Naive thymus-derived CD4-positive, alpha-beta T cell (primary cell): ENCODE measurements at places on chromosomes 1 and 21. TPM values are rescaled to one million over a fixed set of nuclear protein-coding genes. Genes with fewer than 3 reads are reported as not detected.

DNA sequence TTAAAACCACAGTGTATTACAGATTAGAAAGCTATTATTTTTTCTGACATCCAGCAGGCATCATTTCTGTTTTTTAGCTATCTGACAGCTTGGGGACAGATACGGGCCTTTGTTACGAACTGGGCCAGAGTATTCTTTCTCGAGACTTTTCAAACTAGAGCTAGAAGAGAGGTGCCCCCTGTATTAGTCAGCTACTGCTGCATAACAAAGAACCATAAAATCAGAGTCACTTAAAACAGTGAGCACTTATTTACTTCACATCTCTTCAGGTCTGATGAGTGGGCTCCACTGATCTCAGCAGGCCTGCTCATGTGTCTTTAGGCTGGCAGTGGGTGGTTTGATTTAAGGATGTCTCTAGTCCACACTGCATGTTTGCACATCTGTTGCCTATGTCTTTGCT lies 67.8 kb downstream of the BACH1 start:
- no peaks in the 10 kb centered on the region for H3K27me3 ChIP-seq
- H3K4me3 ChIP-seq: no peak overlapping the region

DNA sequence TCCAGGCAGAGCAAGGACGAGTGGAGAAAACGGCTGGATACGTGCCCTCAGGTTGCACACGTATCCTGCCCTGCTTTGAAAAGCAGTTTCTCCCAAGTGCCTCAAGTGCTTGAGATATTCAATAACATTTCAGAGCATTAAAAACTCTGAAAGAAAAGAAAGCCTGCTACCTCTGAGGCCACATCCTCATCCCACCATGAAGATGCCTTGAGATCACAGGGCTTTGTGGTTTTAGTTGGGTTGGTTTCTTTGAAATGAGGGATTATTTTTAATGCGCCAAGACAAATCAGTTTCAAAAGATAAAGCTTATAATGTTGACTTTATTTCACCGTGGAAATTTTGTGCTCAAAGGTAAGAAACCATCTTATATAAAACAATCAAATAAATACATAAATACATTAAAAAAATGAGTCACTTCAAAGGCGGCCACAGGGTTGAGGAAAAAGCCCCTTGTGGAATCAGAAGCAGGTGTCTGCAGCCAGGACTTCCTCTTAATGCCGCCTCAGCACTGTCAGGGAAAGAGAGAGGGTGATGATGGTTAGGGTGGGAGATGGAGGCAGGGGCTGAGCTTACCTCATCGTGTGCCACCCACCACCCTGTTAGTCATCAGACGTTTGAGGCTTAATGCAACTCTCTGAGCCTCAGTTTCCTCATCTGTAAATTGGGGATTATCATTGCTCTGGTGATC lies 1.4 kb downstream of the NPPB start:
- no peaks in the 10 kb centered on the region for H3K4me1 ChIP-seq
- DNase-seq: no peak
- H3K4me3 ChIP-seq: no peak overlapping the region
- no peaks in the 10 kb centered on the region for H3K27me3 ChIP-seq
- H3K36me3 ChIP-seq: no peaks in the 10 kb centered on the region

GRCh38 chr21:33308586-33309490 lies 15.9 kb upstream of the IFNAR1 start:
- peak overlapping the region; percentile 3 for H3K27ac ChIP-seq
- H3K4me1 ChIP-seq: no peaks in the 10 kb centered on the region
- H3K4me3 ChIP-seq: no peak overlapping the region
- peak; percentile 37 for DNase-seq
- H3K36me3 ChIP-seq: no peaks in the 10 kb centered on the region

GRCh38 chr1:244112636-244113035 lies 61.6 kb downstream of the ZBTB18 start:
- H3K27me3 ChIP-seq: no peaks in the 10 kb centered on the region
- no peaks in the 10 kb centered on the region for H3K4me1 ChIP-seq
- no peaks in the 10 kb centered on the region for H3K36me3 ChIP-seq
- no peak overlapping the region for H3K27ac ChIP-seq
- DNase-seq: no peak

Gene ADAM15
- total RNA-seq: 27.9 TPM

GRCh38 chr1:198175423-198176170 lies 18.8 kb downstream of the NEK7 start:
- H3K4me3 ChIP-seq: peak overlapping the region; percentile 8
- peak overlapping the region; percentile 59 for H3K27ac ChIP-seq
- H3K4me1 ChIP-seq: peaks cover 80% of the 10 kb centered on the region
- H3K27me3 ChIP-seq: no peaks in the 10 kb centered on the region
- H3K36me3 ChIP-seq: no peaks in the 10 kb centered on the region

DNA sequence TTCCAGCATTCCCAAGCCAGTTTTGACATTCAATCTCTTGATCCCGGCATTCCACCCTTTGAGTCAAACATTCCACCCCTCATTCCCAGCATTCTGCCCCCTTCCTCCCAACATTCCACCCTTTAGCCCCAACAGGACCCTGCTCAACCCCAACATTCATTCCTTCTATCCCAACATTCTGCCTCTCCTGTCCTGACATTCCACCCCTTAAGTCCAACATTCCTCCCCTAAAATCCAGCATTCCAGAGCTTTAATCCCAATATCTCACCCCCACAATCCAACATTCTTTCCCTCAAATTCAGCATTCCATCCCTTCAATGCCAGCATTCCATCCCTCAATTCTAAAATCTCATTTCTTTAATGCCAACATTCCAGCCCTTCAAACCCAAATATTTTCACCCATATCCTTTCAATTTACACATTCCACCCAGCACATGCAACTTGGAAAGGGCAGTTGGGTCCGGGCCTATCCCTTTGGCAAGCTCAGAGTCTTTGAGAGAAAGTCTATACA lies 22.9 kb downstream of the DDX20 start:
- H3K4me3 ChIP-seq: no peak overlapping the region
- DNase-seq: no peak
- H3K36me3 ChIP-seq: no peaks in the 10 kb centered on the region
- H3K4me1 ChIP-seq: no peaks in the 10 kb centered on the region
- H3K27ac ChIP-seq: no peak overlapping the region

DNA sequence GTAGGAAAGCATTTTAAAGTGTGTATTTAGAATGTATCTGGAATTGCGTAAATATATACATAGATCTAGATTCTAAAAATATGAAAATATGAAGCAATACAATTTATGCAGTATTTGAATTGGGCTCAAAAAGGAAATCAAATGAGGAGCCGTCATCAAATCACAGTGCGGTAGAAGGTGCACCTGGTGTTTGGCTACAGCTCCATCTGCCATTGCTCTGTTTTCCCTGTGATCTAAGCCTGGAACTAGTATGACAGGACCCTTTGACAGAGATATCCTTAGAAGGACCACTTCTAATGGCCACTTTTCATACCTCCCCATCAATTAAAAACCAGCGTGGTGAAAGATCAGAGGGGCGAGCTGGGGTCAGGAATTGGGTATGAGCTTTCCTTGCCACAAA lies 202.6 kb downstream of the NFIA start:
- no peaks in the 10 kb centered on the region for H3K4me1 ChIP-seq
- no peak overlapping the region for H3K4me3 ChIP-seq
- no peaks in the 10 kb centered on the region for H3K36me3 ChIP-seq
- H3K27ac ChIP-seq: no peak overlapping the region
- peaks cover 3% of the 10 kb centered on the region for H3K27me3 ChIP-seq

DNA sequence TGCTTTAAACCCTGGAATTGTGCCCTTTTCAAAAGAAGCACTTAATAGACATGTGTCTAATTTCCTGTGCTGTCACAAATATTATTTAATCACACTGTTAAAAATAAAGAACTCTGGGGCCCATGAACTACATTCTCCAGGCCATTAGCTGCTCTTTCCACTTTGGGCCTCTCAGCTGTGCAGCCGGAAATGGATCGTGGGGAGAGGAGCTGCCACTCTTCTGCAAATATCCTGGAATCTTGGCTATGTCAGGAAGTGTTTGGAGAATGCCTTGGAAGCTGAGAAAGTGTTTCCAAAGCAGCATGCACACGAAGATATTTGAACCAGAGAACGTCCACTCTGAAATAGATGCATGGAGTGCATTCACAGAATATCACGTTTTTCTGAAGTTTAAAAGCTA lies 27.5 kb upstream of the VPS26C start:
- no peaks in the 10 kb centered on the region for H3K27me3 ChIP-seq
- H3K36me3 ChIP-seq: no peaks in the 10 kb centered on the region
- H3K4me1 ChIP-seq: no peaks in the 10 kb centered on the region

Gene CELF3
- total RNA-seq: not detected

Gene BROX
- 58.3 TPM for total RNA-seq

GRCh38 chr1:37038227-37039093 lies 4.1 kb upstream of the GRIK3 start:
- DNase-seq: no peak
- H3K36me3 ChIP-seq: no peaks in the 10 kb centered on the region
- no peak overlapping the region for H3K27ac ChIP-seq
- no peak overlapping the region for H3K4me3 ChIP-seq

DNA sequence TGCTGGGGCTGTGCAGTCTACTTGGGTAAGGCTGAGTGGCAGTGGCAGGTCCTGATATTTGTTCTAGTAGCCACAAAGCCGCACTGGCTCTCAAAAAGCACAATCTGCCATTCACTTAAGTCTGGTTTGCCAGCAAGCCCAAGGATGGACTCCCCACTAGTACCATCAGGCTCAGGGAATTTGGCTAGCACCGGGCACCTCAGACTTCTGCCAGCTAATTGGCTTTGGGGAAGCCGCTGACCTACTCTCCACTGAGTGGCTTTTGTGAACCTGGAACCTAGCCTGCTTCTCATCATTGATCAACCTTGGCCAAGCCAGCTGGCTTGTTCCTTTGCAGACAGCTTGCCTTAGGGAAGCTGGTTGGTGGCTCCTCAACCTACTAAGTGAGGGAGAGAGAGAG lies 83.1 kb downstream of the ESRRG start:
- DNase-seq: no peak
- H3K27ac ChIP-seq: no peak overlapping the region
- no peaks in the 10 kb centered on the region for H3K4me1 ChIP-seq
- no peaks in the 10 kb centered on the region for H3K27me3 ChIP-seq

Gene OR2L3
- total RNA-seq: 0.27 TPM

Gene HPCA
- total RNA-seq: not detected

DNA sequence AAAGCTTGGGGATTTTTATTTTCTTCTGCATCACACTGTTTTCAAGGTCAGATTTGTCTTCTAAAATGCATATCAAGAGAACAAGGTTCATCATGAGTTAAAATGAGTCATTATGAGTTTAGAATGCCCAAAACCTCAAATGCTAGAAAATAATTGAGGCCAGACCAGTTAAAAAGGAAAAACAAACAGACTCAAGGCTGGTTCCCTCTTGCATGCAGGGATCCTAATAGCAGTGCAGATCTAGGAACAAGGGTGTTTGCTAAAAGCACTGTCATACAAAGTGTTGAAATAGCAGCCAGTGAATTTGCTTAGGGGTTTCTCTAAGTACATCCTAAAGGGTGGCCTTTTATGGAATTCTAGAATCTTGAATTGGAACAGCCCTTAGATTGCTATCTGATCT lies 15.3 kb downstream of the BEND5 start:
- H3K27me3 ChIP-seq: no peaks in the 10 kb centered on the region
- DNase-seq: no peak
- peaks cover 41% of the 10 kb centered on the region for H3K36me3 ChIP-seq

DNA sequence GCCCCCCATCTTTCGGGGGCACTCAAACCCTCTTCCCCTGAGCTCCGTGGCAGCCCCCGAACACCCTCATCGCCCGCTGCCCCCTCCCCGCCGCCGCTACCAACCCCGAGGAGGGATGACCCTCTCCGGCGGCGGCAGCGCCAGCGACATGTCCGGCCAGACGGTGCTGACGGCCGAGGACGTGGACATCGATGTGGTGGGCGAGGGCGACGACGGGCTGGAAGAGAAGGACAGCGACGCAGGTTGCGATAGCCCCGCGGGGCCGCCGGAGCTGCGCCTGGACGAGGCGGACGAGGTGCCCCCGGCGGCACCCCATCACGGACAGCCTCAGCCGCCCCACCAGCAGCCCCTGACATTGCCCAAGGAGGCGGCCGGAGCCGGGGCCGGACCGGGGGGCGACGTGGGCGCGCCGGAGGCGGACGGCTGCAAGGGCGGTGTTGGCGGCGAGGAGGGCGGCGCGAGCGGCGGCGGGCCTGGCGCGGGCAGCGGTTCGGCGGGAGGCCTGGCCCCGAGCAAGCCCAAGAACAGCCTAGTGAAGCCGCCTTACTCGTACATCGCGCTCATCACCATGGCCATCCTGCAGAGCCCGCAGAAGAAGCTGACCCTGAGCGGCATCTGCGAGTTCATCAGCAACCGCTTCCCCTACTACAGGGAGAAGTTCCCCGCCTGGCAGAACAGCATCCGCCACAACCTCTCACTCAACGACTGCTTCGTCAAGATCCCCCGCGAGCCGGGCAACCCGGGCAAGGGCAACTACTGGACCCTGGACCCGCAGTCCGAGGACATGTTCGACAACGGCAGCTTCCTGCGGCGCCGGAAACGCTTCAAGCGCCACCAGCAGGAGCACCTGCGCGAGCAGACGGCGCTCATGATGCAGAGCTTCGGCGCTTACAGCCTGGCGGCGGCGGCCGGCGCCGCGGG lies 837 bp downstream of the FOXD3 start:
- H3K4me3 ChIP-seq: peak overlapping the region; percentile 40
- no peaks in the 10 kb centered on the region for H3K36me3 ChIP-seq
- no peak overlapping the region for H3K27ac ChIP-seq
- peaks cover 13% of the 10 kb centered on the region for H3K4me1 ChIP-seq
- no peak for DNase-seq

Gene CCDC17
- total RNA-seq: 9.6 TPM

- H3K4me1 ChIP-seq: no peaks in the 10 kb centered on the region
- H3K4me3 ChIP-seq: no peak overlapping the region
- H3K36me3 ChIP-seq: peaks cover 59% of the 10 kb centered on the region
- H3K27ac ChIP-seq: no peak overlapping the region
Observed at GRCh38 chr1:3504822-3505153, 50.3 kb downstream of the ARHGEF16 start.

Gene CFHR2
- 0.44 TPM for total RNA-seq

Gene C1orf141
- not detected for total RNA-seq

- peaks cover 27% of the 10 kb centered on the region for H3K4me1 ChIP-seq
- H3K27me3 ChIP-seq: no peaks in the 10 kb centered on the region
- DNase-seq: no peak
- no peaks in the 10 kb centered on the region for H3K36me3 ChIP-seq
- peak overlapping the region; percentile 83 for H3K27ac ChIP-seq
- H3K4me3 ChIP-seq: peak overlapping the region; percentile 83
Observed at GRCh38 chr1:155004352-155005075, 1.9 kb downstream of the ZBTB7B start.

- no peak for DNase-seq
- H3K4me1 ChIP-seq: no peaks in the 10 kb centered on the region
- no peaks in the 10 kb centered on the region for H3K27me3 ChIP-seq
- no peak overlapping the region for H3K27ac ChIP-seq
- no peak overlapping the region for H3K4me3 ChIP-seq
Observed at GRCh38 chr21:36615274-36615964, 83.5 kb upstream of the SIM2 start.

DNA sequence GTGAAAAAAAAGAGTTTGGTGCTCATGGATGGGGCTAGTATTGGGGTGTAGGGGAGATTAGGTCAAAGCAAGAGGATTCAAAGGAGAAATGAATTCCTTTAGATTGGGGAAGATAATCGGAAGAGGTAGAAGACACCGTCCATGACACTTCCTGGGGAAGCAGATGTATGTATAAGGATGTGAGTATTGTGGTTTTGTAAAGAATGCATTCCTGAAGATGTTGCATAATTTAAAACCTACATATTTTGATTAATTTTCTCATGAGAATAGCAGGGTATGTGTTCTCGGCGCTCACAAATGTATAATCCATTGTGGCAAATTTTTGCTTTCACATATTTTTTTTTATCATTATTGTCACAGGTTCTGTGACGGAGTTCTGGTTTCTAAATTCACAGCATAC lies 5.5 kb upstream of the LGALS8 start:
- no peak overlapping the region for H3K27ac ChIP-seq
- H3K36me3 ChIP-seq: no peaks in the 10 kb centered on the region
- H3K4me3 ChIP-seq: no peak overlapping the region

Gene RORC
- 0.46 and 0.70 TPM in 2 replicates for total RNA-seq
